ENCODE measurements at places on chromosomes 12 and 14. TPM values are rescaled to one million over a fixed set of nuclear protein-coding genes. Genes with fewer than 3 reads are reported as not detected.

The TSPAN19 gene
- 0.59 TPM for total RNA-seq

The KRT6B gene
- total RNA-seq: not detected

The CDC42BPB gene
- total RNA-seq: 187 TPM

The IAPP gene
- not detected for total RNA-seq

The PTPRO gene
- total RNA-seq: 0.74 TPM

The MYH6 gene
- total RNA-seq: 1.6 TPM

The ISCU gene
- total RNA-seq: 67.8 TPM

The RIPK3 gene
- 2.6 TPM for total RNA-seq

The PLEK2 gene
- 0.62 TPM for total RNA-seq

The GCH1 gene
- total RNA-seq: 11.2 TPM

The LAG3 gene
- 7.6 TPM for total RNA-seq

The ACOT2 gene
- total RNA-seq: 11.8 TPM

The SCNN1A gene
- total RNA-seq: 2.2 TPM

The FGF23 gene
- not detected for total RNA-seq

The LRCOL1 gene
- total RNA-seq: not detected

The EML5 gene
- 0.13 TPM for total RNA-seq

The RHEBL1 gene
- total RNA-seq: 3.2 TPM

The SMCO2 gene
- total RNA-seq: 0.46 TPM
